ENCODE measurements at places on chromosomes 6 and 20. TPM values are rescaled to one million over a fixed set of nuclear protein-coding genes. Genes with fewer than 3 reads are reported as not detected.

GRCh38 chr6:73058736-73059135, 166.6 kb downstream of the KHDC1L start:
- no peak for DNase-seq

Gene GLP1R
- 0.82 TPM for total RNA-seq

Gene KCNB1
- total RNA-seq, result 10.0 TPM

- no peak for DNase-seq
Observed at GRCh38 chr20:18831830-18832499, 18.4 kb downstream of the SCP2D1 start.

DNA sequence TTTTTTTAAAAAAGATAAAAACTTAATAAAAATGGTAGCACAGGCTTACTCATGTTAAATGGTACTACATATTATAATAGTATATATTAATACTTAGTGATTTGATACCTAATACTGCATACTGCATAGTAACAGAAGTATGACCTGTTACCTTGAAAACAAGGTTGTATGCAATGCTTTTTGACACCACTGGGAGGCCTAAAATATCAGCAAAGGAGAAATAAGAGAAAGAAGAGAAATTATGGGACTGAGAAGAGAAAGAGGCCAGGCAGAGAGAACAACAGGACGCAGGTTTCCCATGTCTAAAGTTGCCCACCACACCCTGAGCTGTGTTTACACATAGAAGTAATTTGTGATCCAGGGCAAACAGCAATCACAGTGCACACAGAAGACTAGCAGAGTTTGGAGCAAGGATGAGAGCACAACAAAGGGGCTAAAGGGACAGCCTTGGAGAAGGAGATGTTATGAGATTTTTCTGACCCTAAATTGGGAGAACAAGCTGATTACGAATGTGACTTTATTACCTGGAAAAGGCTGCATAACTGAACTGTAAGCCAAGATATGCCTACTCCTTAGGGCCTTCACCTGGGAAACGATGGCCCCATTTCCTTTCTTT, 73.2 kb downstream of the ROS1 start:
- DNase-seq, result peak; percentile 6

DNA sequence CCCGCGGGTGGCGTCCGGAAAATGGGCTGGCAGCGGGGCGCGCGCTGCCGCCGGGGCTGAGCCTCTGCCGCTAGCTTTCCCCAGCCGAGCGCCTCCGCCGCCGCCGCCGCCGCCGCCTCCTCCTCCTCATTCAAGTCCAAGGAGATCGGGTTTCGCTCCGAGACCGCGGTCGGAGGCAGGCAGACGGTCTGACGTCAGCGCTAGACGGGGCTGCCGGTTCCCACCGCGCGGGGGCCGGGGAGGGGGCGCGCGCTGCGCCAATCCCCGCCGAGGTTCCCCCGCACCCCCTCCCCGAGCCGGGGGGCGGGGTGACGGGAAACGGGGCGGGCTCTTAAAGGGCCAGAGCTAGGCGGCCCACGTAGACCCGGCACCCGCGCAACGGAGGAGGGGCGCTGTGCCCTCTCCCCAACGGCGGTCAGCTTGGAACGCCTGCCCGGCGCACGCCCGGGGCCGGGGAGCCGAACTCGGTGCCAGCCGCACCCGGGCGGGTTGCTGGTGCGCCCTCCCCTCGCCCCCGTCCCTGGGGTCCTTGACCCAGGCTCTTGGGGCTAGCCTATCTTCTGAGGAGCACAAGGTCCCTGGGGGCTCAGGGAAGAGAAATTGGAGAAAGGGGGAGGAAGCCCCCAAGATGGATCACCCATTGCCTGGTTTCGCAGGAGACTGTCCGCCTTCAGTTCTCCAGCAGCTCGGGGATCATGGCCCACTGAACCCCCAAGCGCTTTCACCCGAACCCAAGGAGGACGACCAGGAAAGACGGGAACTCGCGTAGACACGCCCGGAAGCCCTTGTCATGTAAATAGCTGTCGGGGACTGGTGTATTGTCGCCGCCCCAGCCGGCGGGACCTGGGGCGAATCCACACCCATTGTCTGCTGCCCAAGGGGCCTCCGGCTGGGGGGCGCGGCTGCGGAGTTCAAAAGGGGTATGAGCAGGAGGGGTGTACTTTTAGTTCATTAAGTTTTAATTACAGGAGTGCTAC, at the start of gene PMEPA1:
Gene PMEPA1 (minus strand): TSS at position 193 of the 977 bp plus-strand sequence. CDS start 433 bp downstream, outside the sequence.
- peak; percentile 65 for DNase-seq

Gene ANKRD66
- 0.27 TPM for total RNA-seq

Gene TUBB2B
- 1,395 TPM for total RNA-seq

GRCh38 chr6:166351715-166352285, 9.5 kb upstream of the SFT2D1 start:
- no peak for DNase-seq

DNA sequence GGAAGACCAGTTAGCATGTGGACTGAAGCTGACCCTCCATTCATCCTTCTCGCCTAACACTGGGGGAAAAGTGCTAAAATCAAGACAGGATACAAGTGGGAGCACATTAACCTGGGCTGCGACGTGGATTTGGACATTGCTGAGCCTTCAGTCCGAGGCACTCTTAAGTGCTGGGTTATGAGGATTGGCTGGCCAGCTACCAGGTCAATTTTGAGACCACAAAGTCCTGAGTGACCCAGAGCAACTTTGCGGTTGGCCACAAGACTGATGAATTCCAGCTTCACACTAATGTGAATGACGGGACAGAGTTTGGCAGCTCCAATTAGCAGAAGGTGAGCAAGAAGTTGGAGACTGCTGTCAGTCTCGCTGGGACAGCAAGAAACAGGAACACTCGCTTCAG, 20.7 kb downstream of the FUCA2 start:
- DNase-seq, result no peak

DNA sequence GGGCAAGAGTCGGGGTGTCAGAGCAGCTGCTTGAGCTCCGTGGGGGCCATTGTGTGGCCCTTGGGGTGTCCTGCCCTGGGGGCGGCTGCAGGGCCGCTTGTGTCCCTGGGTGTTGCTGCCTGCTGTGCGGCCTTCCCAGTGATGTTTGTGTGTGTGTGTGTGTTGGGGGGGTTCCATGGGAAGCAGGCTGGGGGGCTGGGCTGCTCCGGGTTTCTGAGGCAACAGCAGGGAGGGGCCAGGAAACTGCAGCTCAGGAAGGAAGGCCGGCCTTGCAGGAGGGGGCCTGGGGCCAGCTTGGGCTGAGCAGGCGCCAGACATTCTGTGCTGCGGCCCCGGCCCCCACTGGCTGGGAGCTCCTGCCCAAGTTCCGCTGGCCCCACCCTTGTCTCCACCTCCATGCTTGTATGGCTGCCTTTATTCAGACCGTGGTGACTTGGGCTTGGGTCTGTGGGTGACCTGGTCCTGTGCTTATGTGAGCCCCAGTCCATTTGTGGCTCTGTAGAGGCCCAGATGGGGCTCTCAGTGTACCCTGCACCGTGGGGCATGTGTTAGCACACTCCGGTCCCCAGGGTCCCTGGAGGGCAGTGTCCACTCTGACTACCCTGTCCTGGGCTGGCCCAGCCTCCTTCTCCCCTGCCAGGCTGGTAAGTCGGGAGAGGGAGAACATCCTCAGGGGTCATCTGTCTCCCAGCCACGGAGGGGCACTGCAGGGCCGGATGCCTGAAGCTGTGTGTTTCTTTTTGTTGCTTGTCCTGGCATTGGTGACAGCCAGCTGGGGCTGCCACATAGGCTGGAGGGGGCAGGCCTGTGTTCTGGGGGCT, 4.6 kb upstream of the SOX18 start:
- DNase-seq, result no peak

DNA sequence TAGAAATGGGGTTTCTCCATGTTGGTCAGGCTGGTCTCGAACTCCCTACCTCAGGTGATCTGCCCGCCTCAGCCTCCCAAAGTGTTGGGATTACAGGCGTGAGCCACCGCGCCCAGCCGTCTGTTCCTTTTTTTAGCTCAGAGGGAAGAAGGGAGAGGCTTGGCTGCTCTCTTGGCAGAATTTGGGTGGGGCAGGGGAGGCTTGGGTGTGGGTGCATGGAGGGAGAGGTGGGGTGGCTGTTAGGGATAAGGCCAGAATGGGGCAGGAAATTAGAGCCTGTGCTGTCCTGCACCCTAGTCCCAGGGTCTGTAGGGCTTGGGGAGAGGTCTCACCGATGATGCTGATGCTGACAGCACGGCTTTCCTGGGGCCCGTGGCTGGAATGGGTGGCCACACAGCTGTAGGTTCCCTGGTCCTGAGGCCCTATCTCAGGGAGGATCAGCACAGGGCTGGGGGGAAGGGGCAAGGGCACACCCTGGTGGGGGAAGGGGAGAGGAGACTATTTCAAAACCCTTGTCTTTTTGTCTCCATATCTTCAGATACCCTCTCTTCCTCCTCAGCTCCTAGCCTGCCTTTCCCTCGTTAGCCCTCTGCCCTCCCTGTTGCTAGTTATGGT, 2.0 kb downstream of the AGER start:
- DNase-seq, result no peak

DNA sequence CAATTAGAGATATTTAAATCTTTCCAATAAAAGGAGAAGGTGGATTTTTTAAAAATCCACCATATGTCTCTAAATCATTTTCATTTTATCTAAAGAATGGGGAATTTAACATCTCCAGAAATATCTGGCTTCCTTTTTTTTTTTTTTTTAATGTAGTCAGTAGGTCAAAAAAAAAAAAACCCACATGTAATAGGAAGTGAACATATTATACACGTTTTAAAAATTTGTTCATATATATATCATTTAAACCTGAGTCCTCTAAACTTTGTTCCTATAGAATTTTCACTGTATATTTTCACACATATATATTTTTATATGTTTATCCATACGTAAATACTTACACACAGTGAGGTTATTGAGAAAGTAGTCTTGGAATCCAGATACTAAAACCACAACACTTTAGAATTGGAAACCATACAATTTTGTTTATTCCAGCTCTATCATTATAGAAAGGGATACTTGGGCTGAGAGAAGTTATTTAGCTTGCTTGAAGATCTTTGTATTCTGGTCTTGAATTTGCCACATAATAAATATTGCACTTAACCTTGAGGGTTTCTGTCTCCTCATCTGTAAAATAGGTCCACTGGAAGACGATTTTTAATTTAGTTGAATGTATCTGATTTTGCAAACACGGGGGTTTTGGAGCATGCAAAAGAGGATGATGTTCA, 62.1 kb upstream of the ZNF217 start:
- DNase-seq, result no peak

Gene PRDM13
- 4.7 TPM for total RNA-seq

Gene ADAT2
- 5.4 TPM for total RNA-seq

Gene HSP90AB1
- 210 TPM for total RNA-seq

GRCh38 chr20:38842558-38842981, 37.1 kb downstream of the PPP1R16B start:
- DNase-seq, result no peak

Gene ANKEF1
- total RNA-seq, result 3.5 TPM

Gene SLCO4A1
- total RNA-seq, result 2.1 TPM

- no peak for DNase-seq
Observed at GRCh38 chr6:37060195-37060559, 54.7 kb downstream of the FGD2 start.

GRCh38 chr6:14381829-14382677, 264.5 kb downstream of the CD83 start:
- no peak for DNase-seq

- DNase-seq, result no peak
Observed at GRCh38 chr6:64256483-64256882, 620.9 kb downstream of the PHF3 start.

DNA sequence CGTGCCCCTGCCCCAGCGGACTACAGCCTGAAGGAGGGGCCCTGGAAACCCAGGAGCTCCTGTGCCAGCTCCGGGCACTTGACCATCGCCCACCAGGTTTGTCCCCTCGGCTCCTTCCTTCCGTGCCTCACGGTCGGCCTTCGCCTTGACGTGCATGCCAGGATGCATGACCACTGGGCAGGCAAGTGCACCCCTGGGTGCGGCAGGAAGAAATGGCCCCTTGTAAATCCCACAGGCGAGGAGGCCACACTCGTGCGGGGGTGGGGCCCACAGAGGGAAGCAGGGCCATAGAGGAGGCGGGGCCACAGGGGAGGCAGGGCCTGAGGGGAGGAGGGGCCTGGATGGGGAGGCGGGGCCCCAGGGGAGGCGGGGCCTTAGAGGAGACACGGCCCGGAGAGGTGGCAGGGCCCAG, 81.7 kb downstream of the YTHDF1 start:
- DNase-seq, result no peak

GRCh38 chr20:9637889-9638288, 123.5 kb downstream of the LAMP5 start:
- DNase-seq, result no peak

DNA sequence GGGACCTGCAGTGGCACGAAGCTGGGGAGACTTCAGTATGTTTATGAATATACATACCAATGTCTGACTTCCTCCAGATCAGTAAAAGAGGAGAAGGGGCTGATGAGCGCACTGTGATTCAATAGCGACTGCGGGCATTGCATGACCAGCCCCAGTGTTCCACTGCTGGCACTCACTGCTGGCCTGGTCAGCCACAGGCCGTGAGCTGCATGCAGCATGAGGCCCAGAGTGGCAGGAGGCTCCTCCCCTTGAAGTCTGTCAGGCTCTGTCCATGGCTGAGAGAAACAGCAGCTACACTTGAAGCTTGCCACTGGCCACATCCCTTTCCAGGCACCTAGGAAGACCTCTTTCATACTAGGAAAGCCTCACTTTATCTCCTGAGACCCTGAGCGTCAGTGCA, 265.9 kb upstream of the CDYL start:
- DNase-seq, result no peak

Gene MOG
- total RNA-seq, result 0.18 TPM

Gene OPRM1
- total RNA-seq, result 15.9 TPM

Gene MYB
- total RNA-seq, result 9.0 TPM

- DNase-seq, result no peak
Observed at GRCh38 chr20:57735831-57736737, 26.3 kb upstream of the PMEPA1 start.

GRCh38 chr20:1368448-1369199, 24.2 kb downstream of the FKBP1A start:
- no peak for DNase-seq

Gene ABHD16B
- total RNA-seq, result not detected

Gene LY6G5C
- 3.4 TPM for total RNA-seq

Gene GDAP1L1
- total RNA-seq, result 55.4 TPM

GRCh38 chr6:169657284-169657610, 44.6 kb downstream of the WDR27 start:
- DNase-seq, result no peak

GRCh38 chr6:52725143-52725534, 38.1 kb downstream of the GSTA2 start:
- no peak for DNase-seq

DNA sequence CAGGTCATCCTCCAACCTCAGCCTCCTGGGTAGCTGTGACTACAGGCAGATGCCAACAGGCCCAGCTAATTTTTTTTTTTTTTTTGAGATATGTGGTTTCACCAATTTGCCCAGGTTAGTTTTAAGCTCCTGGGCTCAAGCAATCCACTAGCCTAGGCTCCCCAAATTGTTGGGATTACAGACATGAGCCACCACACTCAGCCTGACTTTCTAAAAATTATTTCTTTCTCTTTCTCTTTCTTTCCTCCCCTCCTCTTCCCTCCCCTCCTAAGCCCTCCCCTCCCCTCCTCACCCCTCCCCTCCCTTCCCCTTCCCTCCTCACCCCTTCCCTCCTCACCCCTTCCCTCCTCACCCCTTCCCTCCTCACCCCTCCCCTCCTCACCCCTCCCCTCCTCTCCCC, 127.3 kb downstream of the BTBD3 start:
- DNase-seq, result no peak

Gene CPNE5
- 6.9 TPM for total RNA-seq

- DNase-seq, result no peak
Observed at GRCh38 chr20:17579369-17580039, 9.6 kb downstream of the DSTN start.

All from cerebellum (tissue), 4 donors.